Osteoblast (primary cell): ENCODE measurements at places on chromosomes 5 and 9. TPM values are rescaled to one million over a fixed set of nuclear protein-coding genes. Genes with fewer than 3 reads are reported as not detected.

- H3K36me3 ChIP-seq: no peaks in the 10 kb centered on the region
- no peaks in the 10 kb centered on the region for H3K27me3 ChIP-seq
- H3K4me3 ChIP-seq: no peak overlapping the region
- peaks cover 24% of the 10 kb centered on the region for H3K4me1 ChIP-seq
These were observed 53.6 kb upstream of the APC start for GRCh38 chr5:112684121-112684520.

DNA sequence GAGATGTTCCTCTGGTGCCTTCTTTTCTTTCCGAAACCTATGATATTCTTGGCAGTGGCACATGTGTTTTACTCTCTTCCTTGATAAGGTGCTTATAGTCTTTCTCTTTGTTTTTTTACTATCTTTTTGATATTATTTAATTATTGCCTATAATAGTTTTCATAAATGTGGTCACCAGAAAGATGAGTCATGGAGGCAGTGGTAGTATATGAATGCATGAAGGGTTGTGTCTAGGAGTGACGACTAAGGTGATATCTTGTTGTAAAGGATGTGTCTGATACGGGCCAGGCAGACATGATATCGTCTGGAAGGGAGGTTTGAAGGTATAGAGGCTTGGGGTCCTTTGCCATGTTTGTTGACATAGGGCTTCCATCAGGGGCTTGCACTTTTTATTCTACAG is 36.8 kb downstream of the SLC44A1 start:
- H3K36me3 ChIP-seq: no peaks in the 10 kb centered on the region
- H3K27ac ChIP-seq: no peak overlapping the region
- H3K4me1 ChIP-seq: peaks cover 9% of the 10 kb centered on the region
- DNase-seq: no peak

GRCh38 chr9:22114956-22115355 is 105.9 kb upstream of the CDKN2B start:
- no peak overlapping the region for H3K27ac ChIP-seq
- H3K36me3 ChIP-seq: no peaks in the 10 kb centered on the region
- H3K27me3 ChIP-seq: no peaks in the 10 kb centered on the region
- DNase-seq: no peak
- no peak overlapping the region for H3K4me3 ChIP-seq

DNA sequence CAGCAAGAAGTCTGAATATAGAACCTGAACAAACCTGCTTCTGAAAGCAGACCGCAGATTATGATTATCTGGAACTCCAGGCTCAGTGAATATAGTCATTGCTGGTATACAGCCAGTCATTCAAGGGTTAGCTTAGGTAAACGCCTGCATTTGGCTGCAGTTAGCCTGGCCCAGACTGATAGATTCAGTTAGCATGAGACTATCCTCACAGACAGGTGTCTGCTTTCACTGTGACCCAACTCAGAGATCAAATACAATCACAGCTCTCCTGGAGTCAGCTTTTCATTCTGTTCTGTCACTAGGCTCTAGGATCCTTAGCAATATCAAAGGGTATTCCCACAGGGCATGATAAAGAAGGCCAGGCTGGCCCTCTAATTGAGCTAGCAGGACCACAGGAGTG is 138.6 kb upstream of the PLCXD3 start:
- H3K36me3 ChIP-seq: no peaks in the 10 kb centered on the region
- peak overlapping the region; percentile 46 for H3K27ac ChIP-seq
- DNase-seq: no peak
- no peaks in the 10 kb centered on the region for H3K27me3 ChIP-seq
- H3K4me1 ChIP-seq: peaks cover 24% of the 10 kb centered on the region

DNA sequence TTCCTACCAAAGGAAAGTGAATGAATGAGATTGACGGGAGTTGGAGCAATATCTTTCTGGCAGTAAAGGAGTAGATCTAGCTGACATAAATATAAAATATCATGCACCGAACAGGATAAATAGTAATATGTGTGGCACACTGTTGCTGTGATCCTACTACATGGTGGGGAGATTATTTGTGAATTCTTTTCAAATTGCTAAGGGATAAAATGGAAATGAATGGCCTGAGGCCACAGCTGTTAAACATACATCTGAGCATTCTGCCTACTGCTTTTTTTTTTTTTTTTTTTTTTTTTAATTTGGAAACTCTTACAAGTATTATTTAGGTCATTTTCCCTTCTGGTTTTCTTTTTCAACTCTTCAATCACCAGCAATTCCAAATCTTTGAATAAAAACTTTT is 66.8 kb downstream of the MEF2C start:
- no peak overlapping the region for H3K27ac ChIP-seq
- no peaks in the 10 kb centered on the region for H3K27me3 ChIP-seq
- no peak for DNase-seq
- H3K4me1 ChIP-seq: no peaks in the 10 kb centered on the region
- no peak overlapping the region for H3K4me3 ChIP-seq

DNA sequence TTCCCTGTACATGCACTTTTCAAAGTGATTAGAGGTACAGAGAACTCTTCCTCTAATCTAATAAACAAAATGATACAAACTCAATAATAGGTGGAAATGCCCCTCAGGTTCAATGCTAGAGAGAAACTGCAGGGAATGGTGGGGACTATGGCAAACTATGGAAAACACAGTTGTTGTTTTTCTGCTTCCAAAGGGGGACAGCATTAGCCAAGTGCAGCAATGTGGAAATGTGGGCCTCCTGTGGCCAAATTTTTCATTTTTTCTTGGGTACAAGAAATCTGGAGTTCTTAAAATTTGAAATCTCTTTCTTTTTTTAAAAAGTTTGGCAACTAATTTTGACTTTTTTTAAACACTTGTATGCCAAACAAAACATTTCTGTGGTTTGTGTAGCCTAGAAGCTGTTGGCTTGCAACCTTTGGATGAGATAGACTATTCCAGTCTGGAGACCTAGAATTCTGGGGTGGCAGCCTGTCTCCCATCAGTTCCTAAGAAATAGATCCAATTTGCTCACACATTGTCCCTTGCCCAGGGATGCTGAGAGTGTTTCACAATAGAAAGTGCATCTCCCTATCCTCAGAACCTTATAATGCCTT is 218.6 kb downstream of the PAPPA start:
- H3K36me3 ChIP-seq: peaks cover 4% of the 10 kb centered on the region
- peaks cover 7% of the 10 kb centered on the region for H3K4me1 ChIP-seq
- no peak for DNase-seq
- H3K27ac ChIP-seq: no peak overlapping the region
- H3K27me3 ChIP-seq: no peaks in the 10 kb centered on the region

DNA sequence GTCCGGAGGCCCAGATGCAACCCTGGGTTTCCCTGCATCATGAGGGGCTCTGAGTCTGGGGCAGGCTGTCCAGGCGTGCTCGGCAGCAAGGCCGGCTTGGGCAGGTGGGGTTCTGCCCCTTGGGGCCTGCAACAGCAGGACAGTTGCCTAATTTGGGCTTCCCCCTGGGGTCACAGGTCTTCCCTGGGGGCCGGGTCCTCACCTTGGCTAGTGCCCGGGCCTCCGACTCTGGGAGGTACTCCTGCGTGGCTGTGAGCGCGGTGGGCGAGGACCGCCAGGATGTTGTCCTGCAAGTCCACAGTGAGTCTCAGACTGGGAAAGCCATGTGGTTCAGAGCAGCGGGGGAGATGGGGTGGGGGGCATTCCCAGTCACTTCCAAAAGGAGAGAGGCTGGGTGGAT is 82.1 kb upstream of the ASS1 start:
- H3K27ac ChIP-seq: no peak overlapping the region
- peaks cover 5% of the 10 kb centered on the region for H3K27me3 ChIP-seq
- H3K4me3 ChIP-seq: no peak overlapping the region
- DNase-seq: no peak
- H3K4me1 ChIP-seq: no peaks in the 10 kb centered on the region

GRCh38 chr5:36569491-36569890 is 36.9 kb upstream of the SLC1A3 start:
- no peaks in the 10 kb centered on the region for H3K27me3 ChIP-seq
- H3K36me3 ChIP-seq: no peaks in the 10 kb centered on the region
- no peak overlapping the region for H3K27ac ChIP-seq
- H3K4me1 ChIP-seq: peaks cover 36% of the 10 kb centered on the region

GRCh38 chr9:27338527-27338903 is 41.6 kb upstream of the EQTN start:
- DNase-seq: peak; percentile 81
- no peak overlapping the region for H3K27ac ChIP-seq
- no peak overlapping the region for H3K4me3 ChIP-seq

GRCh38 chr5:52693280-52693679 is 94.4 kb upstream of the ITGA1 start:
- H3K4me3 ChIP-seq: no peak overlapping the region
- peak; percentile 44 for DNase-seq
- no peaks in the 10 kb centered on the region for H3K27me3 ChIP-seq
- peaks cover 5% of the 10 kb centered on the region for H3K4me1 ChIP-seq
- H3K27ac ChIP-seq: no peak overlapping the region
- no peaks in the 10 kb centered on the region for H3K36me3 ChIP-seq

- H3K36me3 ChIP-seq: no peaks in the 10 kb centered on the region
- no peak overlapping the region for H3K4me3 ChIP-seq
- DNase-seq: no peak
These were observed 377.7 kb downstream of the DMRT2 start for GRCh38 chr9:1427875-1428274.

GRCh38 chr5:179113945-179114641 is 53.9 kb downstream of the ZNF354C start:
- H3K4me3 ChIP-seq: no peak overlapping the region
- DNase-seq: peak; percentile 67
- H3K27me3 ChIP-seq: no peaks in the 10 kb centered on the region
- H3K4me1 ChIP-seq: no peaks in the 10 kb centered on the region
- no peak overlapping the region for H3K27ac ChIP-seq

GRCh38 chr5:66494437-66494836 is 101.8 kb upstream of the MAST4 start:
- no peak overlapping the region for H3K4me3 ChIP-seq
- no peak overlapping the region for H3K27ac ChIP-seq
- H3K27me3 ChIP-seq: no peaks in the 10 kb centered on the region
- no peaks in the 10 kb centered on the region for H3K4me1 ChIP-seq
- no peak for DNase-seq

DNA sequence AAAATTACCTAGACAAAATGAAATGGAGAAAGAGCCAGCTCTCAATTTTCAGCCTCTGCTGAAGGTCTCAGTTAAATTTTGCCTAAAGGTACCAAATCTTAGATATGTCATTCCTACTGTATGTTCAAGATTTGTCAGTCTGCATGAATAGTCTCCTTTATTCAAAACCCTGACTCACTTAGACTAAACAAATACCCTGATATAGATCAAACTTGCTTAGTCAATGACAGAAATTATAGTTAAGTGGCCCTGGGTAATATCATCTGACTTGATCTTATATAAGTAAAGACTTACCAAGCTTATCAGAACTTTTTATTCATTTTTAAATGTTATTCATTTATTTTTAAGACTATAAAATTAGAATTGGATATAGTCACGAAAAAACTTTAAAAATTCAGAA is 12.2 kb downstream of the MEGF9 start:
- H3K4me3 ChIP-seq: no peak overlapping the region
- no peaks in the 10 kb centered on the region for H3K27me3 ChIP-seq
- DNase-seq: no peak
- H3K4me1 ChIP-seq: peaks cover 11% of the 10 kb centered on the region

DNA sequence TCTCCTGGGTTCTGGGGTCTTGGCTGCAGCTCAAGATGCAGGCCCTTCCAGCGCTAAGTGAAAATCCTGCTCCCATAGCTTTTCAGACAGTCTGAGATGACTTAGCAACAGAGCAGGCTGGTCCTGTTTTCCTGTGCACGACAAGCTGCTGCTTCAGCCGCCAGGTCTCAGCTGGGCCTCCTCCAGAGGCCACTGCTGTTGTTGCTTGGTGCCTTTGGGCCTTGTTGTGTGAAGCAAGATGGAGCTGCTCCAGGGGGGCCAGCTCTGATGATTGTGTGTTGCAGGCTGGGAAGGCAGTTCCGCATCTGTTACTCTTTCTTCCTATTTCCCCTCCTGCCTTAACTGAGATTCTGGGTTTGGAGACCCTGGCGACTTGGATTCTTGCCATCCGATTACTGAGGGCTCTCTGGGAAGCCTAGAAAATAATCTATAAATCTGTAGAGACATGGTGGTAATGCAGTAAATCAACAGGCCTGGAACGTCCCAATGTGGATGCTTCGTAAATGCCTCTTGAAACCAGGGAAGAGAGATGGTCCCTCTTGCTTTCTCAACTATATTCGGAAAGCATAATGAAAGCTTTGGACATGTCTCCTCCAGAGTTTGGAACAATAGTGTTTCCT is 3.2 kb downstream of the MAP1B start:
- H3K4me3 ChIP-seq: peak overlapping the region; percentile 95
- DNase-seq: no peak
- peaks cover 32% of the 10 kb centered on the region for H3K4me1 ChIP-seq
- no peaks in the 10 kb centered on the region for H3K27me3 ChIP-seq
- H3K27ac ChIP-seq: peak overlapping the region; percentile 15

GRCh38 chr9:136665704-136666371 is 3.1 kb downstream of the EGFL7 start:
- peaks cover 15% of the 10 kb centered on the region for H3K27me3 ChIP-seq
- peaks cover 3% of the 10 kb centered on the region for H3K4me1 ChIP-seq
- H3K4me3 ChIP-seq: peak overlapping the region; percentile 33
- no peaks in the 10 kb centered on the region for H3K36me3 ChIP-seq

- peaks cover 7% of the 10 kb centered on the region for H3K4me1 ChIP-seq
- H3K36me3 ChIP-seq: no peaks in the 10 kb centered on the region
- peak; percentile 86 for DNase-seq
- no peak overlapping the region for H3K27ac ChIP-seq
These were observed 76.4 kb upstream of the PRSS3 start for GRCh38 chr9:33718987-33719386.

GRCh38 chr9:113756476-113757192 is 119.5 kb upstream of the ZNF618 start:
- peaks cover 47% of the 10 kb centered on the region for H3K27me3 ChIP-seq
- peaks cover 3% of the 10 kb centered on the region for H3K4me1 ChIP-seq
- DNase-seq: no peak
- no peaks in the 10 kb centered on the region for H3K36me3 ChIP-seq

DNA sequence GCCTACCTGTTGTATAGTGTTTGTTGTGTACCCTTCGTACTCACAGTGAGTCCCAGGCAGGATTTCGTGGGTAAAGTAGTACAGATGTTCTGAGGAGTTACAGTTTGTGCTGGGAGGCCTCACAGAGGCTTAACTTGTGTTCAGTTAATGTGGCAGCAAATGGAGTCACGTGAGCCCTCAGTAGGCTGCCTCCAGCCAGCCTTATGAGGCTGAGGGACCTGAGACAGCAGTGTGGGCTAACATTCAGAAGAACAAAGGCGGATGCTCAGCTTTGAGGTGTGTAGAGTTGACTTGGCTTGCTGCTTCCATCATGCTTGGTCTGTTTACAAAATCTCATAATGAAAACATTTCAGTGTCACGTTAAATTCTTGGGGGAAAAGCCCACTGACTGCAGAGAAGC is 118.1 kb downstream of the TRIO start:
- H3K27me3 ChIP-seq: no peaks in the 10 kb centered on the region
- H3K4me1 ChIP-seq: peaks cover 63% of the 10 kb centered on the region
- DNase-seq: no peak
- H3K36me3 ChIP-seq: peaks cover 6% of the 10 kb centered on the region
- H3K4me3 ChIP-seq: no peak overlapping the region

- H3K27me3 ChIP-seq: no peaks in the 10 kb centered on the region
- no peak overlapping the region for H3K27ac ChIP-seq
- H3K4me1 ChIP-seq: no peaks in the 10 kb centered on the region
- no peaks in the 10 kb centered on the region for H3K36me3 ChIP-seq
- H3K4me3 ChIP-seq: no peak overlapping the region
These were observed 309.8 kb downstream of the TRPM3 start for GRCh38 chr9:70811638-70812037.

- no peak overlapping the region for H3K4me3 ChIP-seq
- no peaks in the 10 kb centered on the region for H3K36me3 ChIP-seq
- H3K4me1 ChIP-seq: no peaks in the 10 kb centered on the region
These were observed 349.0 kb upstream of the MPDZ start for GRCh38 chr9:13628526-13628925.

CYLC2 gene
- not detected in 2 replicates for total RNA-seq

LCN1 gene
- not detected in 2 replicates for total RNA-seq

FBP2 gene
- not detected in 2 replicates for total RNA-seq

TAS2R1 gene
- total RNA-seq: not detected in 2 replicates

ECM2 gene
- 55.4 and 62.2 TPM in 2 replicates for total RNA-seq

OR1J2 gene
- 0.29 TPM in 1 of 2 replicates, not detected in the other for total RNA-seq

KIF4B gene
- total RNA-seq: not detected in 2 replicates

LEAP2 gene
- total RNA-seq: under 0.01 and 0.29 TPM in 2 replicates
